ENCODE measurements at places on chromosomes 6 and 20.

DNA sequence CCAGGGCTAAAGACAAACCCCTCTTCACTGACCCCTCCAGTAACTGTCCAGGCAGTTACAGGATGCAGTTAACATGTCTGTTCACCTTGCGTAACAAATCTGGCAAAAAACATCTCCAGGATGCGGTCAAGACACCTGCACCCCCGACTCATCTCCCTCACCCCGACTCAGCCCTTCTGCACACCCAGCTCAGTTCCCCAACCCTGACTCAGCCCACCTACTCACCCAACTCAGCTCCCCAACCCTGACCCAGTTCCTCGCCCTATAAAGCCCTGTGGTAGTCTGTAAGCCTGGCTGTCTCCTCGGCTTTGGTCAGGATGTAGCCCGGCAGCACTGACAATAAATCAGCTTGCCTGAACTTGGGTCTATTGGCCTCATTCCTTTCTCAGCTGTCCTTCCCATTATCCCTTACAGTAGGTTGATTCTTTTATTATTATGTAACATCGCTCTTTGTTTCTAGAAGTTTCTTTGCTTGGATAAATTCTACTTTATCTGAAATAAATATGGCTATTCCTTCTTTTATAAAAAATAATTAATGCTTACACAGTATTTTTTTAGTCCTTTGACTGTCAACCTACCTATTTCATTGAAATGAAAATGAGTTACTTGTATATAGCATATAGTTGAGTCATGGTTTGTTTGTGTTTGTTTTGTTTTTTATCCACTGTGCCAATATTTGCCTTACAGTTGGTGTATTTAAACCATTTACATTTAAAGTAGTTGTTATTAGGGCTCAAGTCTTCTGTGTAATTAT, 12.9 kb upstream of the ADTRP start:
- peak; percentile 28 for DNase-seq

DNA sequence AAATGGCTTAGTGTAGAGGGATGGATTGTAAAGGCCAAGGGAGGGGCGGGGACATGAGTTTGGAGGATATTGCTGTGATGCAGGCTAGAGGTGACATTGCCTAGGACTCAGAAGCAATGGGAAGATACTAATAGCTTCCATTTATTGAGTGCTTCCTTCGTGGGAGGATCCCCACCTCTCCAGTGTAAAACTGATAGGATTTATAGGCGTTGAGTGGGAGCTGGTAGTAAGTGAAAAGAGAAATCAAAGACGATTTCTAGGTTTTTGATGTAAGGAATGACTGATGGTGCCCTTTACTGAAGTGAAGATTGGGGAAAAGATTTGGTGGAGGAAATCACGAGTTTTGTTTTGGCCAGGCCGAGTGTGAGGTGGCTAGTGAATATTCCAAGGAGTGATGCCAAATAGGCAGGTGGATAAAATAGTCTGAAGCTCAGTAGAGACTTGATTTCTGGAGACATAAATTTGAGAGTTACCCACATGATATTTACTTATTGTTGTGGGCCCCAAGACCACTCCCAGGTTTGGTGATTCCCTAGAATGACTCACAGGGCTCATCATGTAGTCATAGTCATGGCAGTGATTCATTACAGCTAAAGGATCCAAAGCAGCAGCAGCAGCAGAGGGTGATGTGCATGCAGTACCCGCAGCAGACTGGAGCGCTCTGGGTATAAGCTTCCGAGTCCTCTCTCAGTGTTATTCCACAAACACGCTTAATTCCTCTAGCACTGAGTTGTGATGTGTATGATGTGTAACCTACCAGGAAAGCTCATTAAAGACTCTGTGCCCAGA, 10.2 kb downstream of the RPRD1B start:
- DNase-seq = peak; percentile 99

DNA sequence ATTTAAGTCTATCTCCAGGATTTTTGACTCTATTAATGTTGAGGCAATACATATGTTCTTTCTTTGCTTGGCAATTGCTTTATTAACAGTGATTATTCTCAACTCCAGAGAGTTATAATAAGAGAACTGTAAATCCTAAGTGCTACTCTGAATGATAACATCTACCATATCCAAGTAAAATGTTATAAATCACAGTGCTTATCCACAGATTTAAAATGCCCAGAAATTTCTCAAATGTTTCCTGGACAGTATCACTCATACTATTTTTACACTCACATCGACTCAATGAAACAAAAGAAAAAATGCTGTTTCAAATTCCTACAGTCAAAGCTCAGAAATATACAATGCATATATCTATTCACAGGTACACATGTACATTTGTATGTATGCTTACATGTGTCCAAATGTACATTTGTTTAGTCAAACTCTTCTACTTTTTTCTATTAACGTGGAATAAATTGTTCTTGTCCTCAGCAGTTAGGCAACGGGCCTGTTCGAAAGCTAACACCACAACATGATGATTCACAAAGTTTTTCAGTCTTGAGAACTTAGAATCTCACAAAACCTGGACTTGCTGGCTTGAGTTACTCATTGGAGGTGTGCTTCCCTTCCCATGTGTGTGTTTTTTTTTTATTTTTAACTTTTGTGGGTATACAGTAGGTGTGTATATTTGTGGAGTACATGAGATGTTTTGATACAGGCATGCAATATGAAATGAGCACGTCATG, 193.0 kb downstream of the GJA10 start:
- peak; percentile 35 for DNase-seq

- DNase-seq = no peak
Measured at GRCh38 chr20:11459090-11459890, 458.4 kb upstream of the BTBD3 start.

GRCh38 chr6:13094781-13095425, 233.4 kb downstream of the TBC1D7 start:
- no peak for DNase-seq

DNA sequence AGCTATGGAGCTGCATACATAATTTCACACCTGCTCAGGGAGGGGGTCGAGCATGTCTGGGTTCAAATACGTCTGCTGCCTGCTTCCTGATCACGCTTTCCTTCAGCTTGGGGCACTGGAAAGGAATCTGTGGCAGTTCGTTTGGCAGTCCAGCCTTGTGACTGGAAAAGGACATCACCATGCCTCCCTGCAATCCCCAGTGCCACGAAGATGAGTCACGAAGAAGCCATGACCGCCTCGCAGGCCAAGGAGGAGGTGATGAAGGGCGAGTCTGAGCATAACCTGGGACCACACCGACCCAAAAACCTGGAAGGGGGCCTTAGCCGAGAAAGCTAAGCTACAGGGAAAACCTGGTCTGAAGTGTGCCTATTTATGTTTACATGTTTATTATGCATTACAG, 13.1 kb downstream of the JAG1 start:
- DNase-seq = peak; percentile 38

DNA sequence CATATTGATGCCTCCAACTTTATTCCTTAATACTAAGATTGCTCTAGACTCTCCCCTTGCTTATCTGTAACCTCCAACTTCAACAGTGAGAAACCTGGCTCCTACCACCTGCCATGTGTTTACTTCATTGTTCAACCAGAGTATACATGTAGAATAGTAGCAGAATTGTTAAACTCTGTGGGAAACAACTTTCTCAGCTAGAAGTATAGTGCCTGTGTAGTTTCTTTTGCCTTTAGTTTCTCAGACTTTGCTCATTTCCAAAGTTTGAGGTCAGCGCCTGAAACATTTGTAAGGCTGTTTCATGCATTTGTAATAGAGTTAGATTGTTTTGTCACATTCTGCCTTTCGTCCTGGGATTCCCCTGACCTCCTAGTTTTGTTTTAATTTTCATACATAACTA, 34.9 kb upstream of the HECA start:
- DNase-seq = no peak

GRCh38 chr6:110180228-110181008, at the start of gene CDC40:
CDC40 (plus strand) TSS chr6:110180427; CDS start chr6:110180445, 18 bp downstream.
- no peak for DNase-seq

GRCh38 chr6:7640607-7641577, 50.9 kb downstream of the SNRNP48 start:
- DNase-seq = peak; percentile 95

DNA sequence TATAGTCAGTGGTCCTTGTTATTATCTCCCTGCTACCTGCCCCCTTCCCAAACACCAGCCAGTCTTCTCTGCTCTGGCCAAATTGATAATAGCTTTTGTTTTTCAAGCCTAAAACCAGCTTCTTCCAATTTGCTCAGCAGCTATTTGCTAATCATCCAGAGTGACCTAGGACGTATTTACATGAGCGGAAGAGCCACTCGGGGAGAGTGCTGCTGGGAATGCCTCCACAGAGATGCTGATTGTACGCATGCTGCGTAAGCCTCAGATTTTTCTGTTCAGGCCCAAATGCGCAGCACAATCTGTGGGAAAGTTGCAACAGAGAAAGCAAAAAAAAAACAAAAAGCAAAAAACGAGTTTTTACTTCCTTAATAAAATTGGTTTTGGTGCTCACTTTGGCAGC, 24.4 kb upstream of the ID1 start:
- no peak for DNase-seq

DNA sequence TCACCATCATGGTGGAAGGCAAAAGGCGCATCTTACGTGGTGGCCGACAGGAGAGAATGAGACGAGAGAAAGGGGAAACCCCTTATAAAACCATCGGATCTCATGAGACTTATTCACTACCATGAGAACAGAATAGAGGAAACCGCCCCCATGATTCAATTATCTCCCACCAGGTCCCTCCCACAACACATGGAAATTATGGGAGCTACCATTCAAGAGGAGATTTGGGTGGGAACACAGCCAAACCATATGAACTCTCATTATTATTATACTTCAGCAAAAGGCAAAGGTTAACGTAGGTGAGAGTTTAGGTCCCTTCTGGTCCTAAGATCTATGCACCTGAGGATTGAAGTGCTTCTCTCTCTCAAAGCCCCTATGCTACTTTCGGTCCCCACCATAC, 2.4 kb upstream of the PFDN4 start:
- no peak for DNase-seq

GRCh38 chr6:111485342-111485741, 2.3 kb upstream of the REV3L start:
- no peak for DNase-seq

GRCh38 chr6:20658516-20658915, 124.3 kb downstream of the CDKAL1 start:
- no peak for DNase-seq

- DNase-seq = peak; percentile 86
Measured at GRCh38 chr6:45543298-45544235, 165.8 kb upstream of the SUPT3H start.

DNA sequence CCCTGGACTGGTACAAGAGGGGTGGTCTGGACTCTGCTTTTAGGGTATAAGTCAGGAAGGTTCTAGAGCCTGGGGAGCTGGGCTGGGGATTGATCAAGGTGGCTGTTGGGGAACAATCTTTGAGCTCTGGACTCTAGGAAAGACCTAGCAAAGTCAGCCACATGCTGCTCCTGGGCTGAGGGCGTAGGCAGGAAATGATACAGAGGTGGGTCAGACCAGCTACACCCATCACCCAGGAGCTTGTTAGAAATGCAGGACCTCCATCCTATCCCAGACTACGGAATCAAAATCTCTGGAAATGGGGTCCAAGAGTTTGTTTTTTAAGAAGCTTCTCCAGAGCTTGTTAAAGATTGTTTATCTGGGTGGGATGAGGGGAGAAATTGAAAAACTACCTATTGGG, 9.4 kb downstream of the ADTRP start:
- peak; percentile 90 for DNase-seq

DNA sequence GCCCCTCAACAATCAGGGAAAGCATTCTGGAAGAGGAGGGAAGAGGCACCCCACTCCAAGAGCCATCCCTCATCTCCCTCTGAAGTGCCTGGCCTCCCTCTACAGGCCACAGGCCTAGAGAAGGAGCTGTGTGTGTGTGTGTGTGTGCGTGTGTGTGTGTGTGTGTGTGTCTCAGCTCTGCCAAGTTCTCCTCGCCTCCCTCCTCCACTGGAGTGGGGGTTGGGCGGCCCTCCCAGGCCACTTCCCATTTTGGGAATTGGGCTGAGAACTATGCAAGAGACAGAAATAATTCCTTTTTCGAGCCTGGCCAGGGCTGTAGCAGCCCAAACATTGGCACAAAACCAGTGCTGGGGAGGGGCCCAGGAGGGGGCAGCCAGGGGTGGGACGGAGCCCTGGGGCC, 35.7 kb downstream of the KCNB1 start:
- no peak for DNase-seq

DNA sequence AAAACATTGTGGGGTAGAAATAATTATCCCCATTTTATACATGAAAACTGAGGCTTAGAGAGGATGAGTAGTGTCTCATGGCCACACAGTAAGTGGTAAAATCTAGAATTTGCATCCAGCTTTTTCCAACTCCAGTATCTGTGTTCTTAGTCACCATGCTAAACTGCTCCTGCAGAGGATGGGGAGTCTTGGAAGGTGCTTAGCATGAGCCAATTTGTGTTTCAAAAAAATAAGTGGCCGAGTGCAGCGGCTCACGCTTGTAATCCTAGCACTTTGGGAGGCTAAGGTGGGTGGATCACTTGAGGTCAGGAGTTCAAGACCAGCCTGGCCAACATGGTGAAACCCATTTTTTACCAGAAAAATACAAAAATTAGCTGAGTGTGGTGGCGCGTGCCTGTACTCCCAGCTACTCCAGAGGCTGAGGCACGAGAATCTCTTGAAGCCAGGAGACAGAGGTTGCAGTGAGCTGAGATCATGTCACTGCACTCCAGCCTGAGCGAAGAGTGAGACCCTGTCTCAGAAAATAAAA, 2.4 kb downstream of the C6orf89 start:
- DNase-seq = no peak

GRCh38 chr6:139591075-139591865, 216.8 kb upstream of the CITED2 start:
- DNase-seq = no peak

DNA sequence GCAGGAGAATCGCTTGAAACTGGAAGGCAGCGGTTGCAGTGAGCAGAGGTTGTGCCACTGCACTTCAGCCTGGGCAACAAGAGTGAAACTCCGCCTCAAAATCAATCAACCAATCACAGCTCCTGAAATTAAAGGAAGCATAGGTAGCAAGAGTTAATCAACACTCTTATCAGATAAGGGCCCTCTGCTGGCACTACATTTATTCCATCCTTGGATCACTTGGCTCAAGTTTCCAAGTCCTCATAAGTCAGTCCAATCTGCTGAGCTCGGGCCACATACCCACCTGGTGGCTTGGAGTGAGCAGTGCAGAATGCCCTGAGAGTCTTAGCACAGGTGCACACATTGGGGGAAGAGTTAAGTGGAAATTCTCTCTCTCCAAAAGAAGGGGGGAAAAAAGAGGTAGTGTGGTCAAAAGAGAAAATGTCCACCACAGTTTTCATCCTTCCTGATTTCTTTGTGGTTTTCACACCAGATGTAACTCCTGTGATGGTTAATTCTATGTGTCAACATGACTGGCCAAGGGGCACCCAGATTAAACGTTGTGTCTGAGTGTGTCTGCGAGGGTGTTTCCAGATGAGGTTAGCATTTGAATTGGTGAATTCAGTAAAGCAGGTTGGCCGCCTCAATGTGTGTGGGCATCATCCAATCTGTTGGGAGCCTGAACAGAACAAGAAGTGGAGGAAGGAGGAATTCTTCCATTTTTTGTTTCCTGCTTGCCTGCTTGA, 14.2 kb upstream of the FAM8A1 start:
- DNase-seq = peak; percentile 49
